AG10803 (cell line): ENCODE measurements at places on chromosomes 2 and 18.

GRCh38 chr2:20232837-20233207 is 7.9 kb upstream of the SDC1 start:
- DNase-seq: no peak

DNA sequence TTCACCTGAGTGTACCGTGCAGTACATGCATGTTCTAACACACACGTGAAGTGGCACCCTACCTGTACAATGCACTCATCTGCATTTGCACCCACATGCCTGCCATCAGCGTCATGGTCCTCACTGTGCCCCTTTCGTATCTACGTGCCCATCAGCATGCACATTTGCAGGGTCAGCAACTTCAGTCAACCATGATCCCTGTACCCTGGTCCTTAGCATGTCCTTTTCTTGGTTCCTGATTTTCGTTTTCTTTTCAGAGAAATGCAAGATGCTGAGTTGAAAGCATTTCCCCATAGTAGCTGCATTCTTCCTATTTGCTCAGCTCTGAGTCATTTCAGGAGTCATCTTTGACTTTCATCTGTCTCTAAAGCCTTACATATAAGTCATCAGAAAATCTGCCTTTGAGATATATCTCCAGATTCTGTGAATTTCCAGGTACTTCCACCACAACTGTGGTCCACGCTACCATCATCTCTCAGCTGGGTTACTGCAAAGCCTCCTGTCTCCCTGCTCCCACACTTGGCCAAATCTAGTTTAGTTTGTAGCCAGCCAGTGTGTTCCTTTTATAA is 14.7 kb upstream of the PUM2 start:
- peak; percentile 67 for DNase-seq

DNA sequence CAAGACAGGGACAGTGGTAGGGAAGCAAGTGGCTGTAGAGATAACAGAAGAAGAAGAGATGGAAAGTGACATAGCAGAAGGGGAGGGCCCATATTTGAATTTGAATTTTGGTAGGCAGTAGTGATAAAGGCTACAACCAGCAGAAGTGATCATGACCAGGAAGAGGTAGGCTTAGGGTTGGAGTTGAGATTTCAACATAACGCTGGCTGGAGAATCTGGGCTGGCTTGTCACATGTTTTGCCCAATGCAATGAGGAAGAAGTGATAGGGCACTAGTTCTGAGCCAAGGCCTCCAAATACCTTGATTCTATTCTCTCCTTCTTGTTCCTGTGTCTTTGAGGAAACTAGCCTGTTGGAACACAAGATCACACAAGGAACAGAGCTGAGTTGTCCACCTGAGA is 69.4 kb downstream of the SCG2 start:
- no peak for DNase-seq

DNA sequence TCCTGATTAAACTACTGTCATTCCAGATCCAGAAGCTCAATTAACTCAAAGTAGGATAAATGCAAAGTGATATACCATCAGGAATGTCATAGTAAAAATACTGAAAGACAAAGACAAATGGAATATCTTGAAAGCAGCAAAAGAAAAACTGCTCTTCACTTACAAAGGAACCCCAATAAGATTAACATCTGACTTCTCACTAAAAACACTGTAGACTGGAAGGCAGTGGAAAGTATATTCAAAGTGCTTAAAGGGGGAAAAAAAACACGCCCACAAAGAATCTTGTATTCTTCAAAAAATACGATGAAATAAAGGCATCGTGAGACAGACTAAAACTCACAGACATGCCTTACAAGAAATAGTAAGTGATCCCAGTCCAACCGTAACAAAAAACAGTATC is 195.7 kb downstream of the DOK6 start:
- DNase-seq: no peak

DNA sequence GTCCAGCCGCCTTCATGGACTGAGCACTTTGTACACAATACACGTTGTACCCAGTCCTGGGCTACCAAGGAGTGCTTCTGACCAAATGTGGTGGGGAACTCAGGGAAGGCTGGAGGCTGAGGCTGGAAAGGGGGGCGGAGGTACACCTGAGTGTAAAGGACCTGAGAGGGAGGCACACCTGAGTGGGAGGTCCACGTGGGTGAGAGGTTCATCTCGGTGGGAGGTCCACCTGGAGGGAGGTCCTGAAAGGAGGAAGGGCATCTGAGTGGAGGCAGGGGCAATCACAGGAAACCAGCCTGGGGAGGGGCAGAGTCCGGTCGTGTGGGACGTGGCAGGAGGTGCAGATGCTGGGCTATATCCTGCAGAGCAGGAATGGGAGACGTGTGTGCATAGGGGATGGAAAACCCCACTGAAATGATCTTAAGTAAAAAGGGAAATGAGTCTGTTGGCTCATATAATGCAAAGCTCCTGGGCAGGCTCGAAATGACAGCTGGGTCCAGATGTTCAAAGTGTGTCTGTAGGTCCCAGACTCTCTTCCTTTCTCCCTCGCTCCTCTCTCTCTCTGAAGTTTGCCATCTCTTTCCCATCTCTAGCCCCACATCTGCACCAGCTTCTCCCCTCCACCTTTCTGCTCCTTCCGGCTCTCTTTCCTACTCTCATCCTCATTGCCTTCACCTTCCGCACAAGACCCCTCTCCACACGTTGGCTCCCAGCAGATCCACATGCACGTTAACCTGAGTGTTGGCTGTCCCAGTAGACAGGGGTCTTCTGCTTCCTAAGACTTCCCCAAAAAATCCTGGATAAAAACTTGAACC is 137.7 kb downstream of the PXDN start:
- DNase-seq: no peak

GRCh38 chr2:127270663-127271062 is 23.3 kb downstream of the ERCC3 start:
- DNase-seq: no peak

- no peak for DNase-seq
These were observed 175.2 kb downstream of the SH3RF3 start for GRCh38 chr2:109304242-109304641.

GRCh38 chr2:29482348-29482747 is 367.1 kb downstream of the CLIP4 start:
- DNase-seq: no peak
